ENCODE measurements at places on chromosomes 2 and 18. TPM values are rescaled to one million over a fixed set of nuclear protein-coding genes. Genes with fewer than 3 reads are reported as not detected.

G6PC2 gene
- not detected for total RNA-seq

HOXD4 gene
- total RNA-seq = not detected

METTL8 gene
- total RNA-seq = 44.8 TPM

CXCR1 gene
- total RNA-seq = not detected

OTOS gene
- not detected for total RNA-seq

ANTXR1 gene
- total RNA-seq = 0.09 TPM

BCL11A gene
- total RNA-seq = 0.45 TPM

GAL3ST2 gene
- 0.95 TPM for total RNA-seq

- no peak for DNase-seq
Observed at GRCh38 chr18:75109319-75109691, 99.6 kb downstream of the PTGR3 start.

DNA sequence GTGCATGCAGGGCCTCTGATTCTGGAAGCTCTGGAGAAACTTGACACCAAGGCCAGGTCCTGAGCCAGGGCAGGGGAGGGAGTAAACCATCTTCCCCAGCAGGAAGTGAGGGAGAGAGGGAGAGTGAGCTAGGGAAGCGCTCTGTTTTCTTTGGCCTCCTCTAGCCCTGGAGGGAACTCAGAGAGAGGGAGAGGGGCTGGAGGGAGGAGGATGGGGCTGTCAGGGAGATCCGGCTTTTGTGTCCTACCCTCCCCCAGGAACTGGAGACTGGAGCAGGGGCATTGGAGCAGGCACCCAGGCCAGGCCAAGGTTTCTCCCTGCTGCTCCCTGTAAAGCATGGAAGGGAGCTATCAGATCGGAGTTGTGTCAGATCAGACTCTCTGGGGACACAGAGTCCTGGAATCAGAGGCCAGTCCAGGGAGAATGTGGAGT, 22.7 kb upstream of the PKDCC start:
- no peak for DNase-seq

DNA sequence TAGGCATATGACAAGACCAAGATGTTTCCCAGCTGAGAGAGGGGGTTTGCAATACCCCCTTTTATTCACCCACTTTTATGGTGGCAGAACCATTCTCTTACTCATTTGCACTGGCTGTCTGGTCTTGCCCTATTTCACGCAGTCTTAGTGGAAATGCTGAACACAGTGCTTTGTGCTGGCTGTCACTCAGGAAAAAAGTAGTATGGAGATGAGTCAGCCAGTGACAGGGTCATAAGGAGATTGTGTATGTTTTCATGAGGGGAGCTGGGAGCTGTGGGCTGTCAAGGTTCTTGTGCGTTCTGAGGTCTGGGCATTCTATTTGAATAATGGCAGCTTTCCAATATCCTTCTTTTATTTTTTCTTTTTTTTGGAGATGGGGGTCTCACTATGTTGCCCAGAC, 10.9 kb upstream of the CNRIP1 start:
- DNase-seq = peak; percentile 4

DNA sequence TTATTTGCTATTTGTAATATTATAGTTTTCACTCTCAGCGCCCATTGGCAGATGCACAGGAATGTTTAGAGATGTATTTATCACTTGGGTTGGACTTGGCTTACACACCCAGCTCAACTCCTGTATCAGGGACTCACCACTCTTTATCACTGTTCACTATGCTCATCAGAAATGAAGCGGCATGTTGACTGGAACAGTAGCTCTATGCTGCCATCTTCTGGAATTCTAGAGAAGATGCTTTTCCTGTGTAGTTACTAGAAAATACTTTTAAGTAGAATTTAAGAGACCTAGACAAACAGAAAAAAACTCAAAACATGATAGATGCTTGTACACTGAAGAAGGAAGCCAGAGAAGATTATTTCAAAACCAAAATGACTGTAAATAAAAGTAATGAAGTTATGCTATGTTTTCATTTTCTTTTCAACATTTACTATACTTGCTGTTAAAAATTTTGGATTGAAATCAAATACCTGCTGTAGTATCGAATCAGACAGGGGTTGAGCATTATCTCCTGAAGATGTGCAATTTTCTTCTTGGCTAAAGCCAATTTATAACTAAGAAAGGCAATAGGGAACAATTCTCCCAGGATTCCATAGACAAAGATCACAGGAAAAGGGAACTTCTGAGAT, 47.4 kb upstream of the NXPH2 start:
- peak; percentile 12 for DNase-seq

DNA sequence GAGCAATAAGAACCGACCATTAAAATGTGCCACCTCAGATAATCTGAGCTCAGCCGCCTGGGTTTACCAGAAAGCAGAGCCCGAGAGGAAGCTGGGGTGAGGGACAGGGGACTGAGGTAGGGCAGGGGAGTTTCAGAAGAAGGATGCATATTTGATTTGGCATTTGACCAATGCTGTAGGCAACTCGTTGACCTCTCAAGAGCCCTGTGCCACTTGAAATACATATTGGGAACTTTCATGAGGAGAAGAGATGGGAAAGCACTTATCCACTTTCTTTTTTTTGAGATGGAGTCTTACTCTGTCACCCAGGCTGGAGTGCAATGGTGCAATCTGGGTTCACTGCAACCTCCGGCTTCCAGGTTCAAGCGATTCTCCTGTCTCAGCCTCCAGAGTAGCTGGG, 148.4 kb upstream of the SPRED2 start:
- no peak for DNase-seq

DNA sequence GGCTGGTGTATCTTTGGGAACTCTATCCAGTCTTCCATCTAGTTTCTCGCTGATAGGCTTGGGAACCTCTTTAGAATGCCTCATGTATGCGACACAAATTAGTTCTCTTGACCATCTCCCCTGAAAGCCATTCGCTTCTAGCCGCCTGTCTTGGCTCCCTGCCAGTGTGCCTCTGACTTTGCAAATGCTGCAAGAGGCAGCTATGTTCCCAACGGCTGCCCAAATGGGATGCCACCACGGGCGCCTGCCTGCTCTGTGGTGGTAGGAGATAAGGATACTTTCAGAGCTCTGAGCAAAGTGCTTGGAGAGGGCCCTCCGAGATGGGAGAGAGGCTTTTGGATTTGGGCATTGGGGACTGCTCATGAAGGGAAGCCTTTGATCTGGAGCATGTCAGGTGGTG, 77.7 kb upstream of the IGFBP5 start:
- no peak for DNase-seq

GRCh38 chr18:31274931-31275330, 43.0 kb upstream of the DSG1 start:
- no peak for DNase-seq

- DNase-seq = no peak
Observed at GRCh38 chr2:36526226-36526625, 71.7 kb downstream of the FEZ2 start.

DNA sequence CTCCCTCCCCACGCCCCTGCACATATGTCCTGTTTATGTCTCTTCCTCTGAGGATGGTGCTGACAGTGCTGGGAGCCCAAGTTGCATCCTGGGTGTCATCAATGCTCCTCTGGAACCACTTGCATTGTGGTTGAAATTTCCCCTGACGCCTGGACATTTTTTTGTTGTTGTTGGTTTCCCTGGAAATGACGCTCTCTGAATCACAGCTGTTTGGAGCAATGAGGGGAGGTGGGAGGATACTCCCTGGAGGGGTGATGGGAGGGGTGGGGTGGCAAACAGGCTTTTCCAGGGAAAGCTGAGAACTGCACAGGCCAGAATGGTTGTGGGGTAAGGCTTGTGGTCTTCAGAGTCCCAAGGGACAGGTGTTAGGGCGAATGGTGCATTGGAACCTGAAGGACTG, 29.6 kb downstream of the CELF4 start:
- no peak for DNase-seq

GRCh38 chr2:71907503-71907902, 240.2 kb downstream of the CYP26B1 start:
- no peak for DNase-seq

- DNase-seq = no peak
Observed at GRCh38 chr2:201152517-201152916, 30.4 kb upstream of the CASP10 start.

GRCh38 chr18:22409445-22409844, 8.3 kb downstream of the CTAGE1 start:
- DNase-seq = no peak

- no peak for DNase-seq
Observed at GRCh38 chr2:217277646-217278398, 418.0 kb upstream of the TNP1 start.

- DNase-seq = no peak
Observed at GRCh38 chr18:46812311-46812710, 55.5 kb upstream of the ST8SIA5 start.

- no peak for DNase-seq
Observed at GRCh38 chr18:52481116-52481515, 141.1 kb downstream of the DCC start.

DNA sequence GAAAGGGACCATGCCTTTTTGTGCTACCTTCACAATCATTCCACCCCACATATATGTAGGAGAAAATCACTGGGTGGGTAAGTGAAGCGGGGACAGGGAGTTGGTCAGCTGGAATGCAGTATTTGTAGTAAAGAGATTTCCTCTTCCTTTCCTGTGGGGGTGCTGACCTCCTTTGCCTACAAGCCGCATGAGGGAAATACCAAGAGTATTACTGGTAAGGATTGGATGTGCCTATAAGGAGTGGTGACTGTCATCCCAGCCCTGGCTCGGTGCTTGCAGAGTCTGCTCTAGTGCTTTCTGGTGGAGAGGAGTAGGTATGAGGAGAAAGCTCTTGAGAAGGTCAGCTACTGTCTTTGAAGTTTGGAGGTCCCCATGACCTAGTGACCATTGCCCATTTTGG, 324.6 kb downstream of the HRH4 start:
- no peak for DNase-seq

DNA sequence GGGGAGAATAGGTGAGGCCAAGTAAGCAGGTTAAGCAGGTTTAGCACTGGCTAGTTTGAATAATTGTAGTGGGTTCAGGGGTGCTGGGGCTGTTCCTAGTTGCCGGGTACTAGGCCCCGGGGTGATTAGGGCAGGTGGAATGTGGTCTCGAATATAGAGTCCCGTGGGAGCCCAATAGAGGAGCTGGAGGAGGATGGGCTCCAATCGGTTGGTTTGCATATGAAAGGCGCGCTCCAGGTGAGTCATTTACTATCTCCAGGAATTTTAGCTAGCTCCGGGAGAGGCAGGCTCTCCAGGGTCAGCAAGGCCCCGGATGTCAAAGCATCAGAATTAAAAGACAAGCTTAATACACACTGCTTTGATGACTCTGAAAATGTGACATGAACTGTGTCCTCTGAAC, 304.0 kb downstream of the ZNF521 start:
- no peak for DNase-seq

DNA sequence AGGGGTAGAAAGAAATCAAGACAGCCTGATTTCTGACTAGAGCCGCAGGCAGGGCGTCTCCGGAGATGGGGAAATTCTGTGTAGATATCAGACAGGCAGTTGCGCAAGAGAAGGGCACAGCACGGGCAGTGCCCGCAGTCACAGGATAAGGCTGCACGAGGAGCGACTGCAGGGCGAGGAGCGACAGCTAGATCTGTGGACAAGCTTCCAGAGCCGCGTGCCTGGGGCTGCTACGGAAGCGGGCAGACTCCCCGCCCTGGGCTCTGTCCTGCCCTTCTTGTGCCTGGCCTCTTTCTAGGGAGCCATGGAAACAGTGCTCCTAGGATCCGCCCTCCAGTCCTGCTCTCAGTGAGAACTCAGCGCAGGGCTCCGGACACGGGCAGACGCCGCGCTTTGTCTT, 12.6 kb downstream of the MC5R start:
- DNase-seq = no peak

GRCh38 chr2:195734395-195734794, 77.4 kb downstream of the SLC39A10 start:
- DNase-seq = no peak

DNA sequence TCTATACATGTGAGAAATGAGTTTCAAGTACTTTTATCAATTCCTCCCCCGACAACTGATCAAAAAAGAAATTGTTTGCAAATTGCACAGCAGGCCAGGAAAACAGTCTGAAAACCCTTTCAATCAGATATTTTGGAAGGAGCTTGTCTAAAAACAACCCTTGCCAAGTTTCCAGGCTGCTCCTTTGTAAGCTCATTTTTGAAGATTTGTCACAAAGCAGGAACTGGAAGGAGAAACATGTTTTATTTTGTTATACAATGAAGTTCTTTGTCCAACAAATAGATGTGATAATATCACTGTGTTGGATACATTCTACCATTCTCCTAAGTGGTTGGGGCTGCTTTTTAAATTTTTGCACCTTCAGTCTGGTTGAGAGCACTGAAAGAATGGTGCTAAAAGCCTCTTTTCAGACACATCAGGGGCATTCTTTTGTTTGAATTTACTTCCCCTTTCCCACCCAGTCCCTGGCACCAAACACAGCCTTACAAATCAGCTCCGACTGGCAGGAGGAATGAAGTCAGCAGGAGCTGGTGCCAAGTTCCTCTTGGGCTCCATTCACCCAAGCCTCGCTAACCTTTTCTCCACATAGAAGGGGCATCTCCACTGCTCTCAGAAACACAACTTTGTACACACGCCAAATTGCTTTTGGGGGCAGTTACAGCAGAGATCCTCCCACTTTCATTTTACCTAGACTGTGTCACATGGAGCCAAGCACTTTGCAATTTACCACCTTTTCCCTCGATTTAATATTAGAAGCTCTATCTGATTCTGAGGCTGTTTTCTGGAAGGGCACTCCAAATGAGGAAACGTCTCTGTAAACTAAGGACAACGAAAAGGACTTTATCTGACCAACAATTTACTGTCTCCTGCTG, 88.0 kb downstream of the C1D start:
- no peak for DNase-seq

GRCh38 chr2:211737282-211737681, 801.3 kb downstream of the ERBB4 start:
- DNase-seq = no peak

DNA sequence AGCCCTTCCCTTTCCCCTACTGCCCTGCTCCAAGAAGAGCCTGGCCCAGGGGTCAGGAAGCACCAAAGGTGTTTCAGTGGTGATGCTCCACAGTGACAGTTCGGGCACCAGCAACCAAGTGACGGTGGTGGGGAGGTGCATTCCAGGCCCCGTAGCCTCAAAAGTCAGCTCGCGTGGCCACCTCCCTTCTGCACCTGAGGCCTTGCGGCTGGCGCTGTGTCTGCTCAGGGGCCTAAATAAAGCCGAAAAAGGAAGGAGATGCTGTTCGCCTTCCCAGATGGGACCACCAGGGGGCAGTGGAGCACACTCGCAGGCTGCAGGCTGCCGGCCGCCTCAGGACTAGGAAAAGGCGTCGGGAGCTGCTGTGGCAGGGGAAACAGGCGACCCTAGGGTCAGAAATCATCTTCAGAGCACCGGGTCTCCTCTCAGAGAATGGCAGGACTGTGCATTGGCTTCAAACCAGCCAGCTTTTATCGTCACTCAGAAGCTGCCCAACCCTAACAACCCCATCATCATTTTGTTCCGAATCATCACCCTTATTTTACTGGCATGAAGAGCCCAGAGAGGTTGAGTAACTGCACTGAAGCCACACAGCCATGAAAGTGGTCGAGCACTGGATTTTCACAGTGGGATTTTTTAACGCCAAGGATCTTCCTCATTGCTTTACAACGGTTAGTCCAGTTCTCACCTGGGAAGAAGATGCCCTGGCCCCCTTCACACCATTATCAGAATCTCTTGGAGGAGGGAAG, 213.0 kb upstream of the CELF4 start:
- peak; percentile 65 for DNase-seq

Measured in activated CD8-positive, alpha-beta T cell treated with anti-CD3 and anti-CD28 coated beads for 36 hours (primary cell).